ENCODE measurements at places on chromosomes 3 and 15. TPM values are rescaled to one million over a fixed set of nuclear protein-coding genes. Genes with fewer than 3 reads are reported as not detected.
A peak's percentile ranks its signal among the peaks of the same experiment; 100 is the strongest.

Gene CHRNA7
- total RNA-seq, result 0.84 TPM

Gene ATG7
- 22.2 TPM for total RNA-seq

Gene SCN11A
- 2.0 TPM for total RNA-seq

Gene IL17RE
- total RNA-seq, result 1.0 TPM

Gene CACNA1D
- total RNA-seq, result 2.0 TPM

Gene C3orf49
- total RNA-seq, result not detected

Gene RLBP1
- total RNA-seq, result not detected

Gene ARNT2
- total RNA-seq, result 4.9 TPM

Gene BLM
- 4.7 TPM for total RNA-seq

Gene CTXN2
- not detected for total RNA-seq

Gene SYNPR
- total RNA-seq, result 0.04 TPM

Gene ARGFX
- total RNA-seq, result not detected

Gene ARHGAP11A
- total RNA-seq, result 10.7 TPM

DNA sequence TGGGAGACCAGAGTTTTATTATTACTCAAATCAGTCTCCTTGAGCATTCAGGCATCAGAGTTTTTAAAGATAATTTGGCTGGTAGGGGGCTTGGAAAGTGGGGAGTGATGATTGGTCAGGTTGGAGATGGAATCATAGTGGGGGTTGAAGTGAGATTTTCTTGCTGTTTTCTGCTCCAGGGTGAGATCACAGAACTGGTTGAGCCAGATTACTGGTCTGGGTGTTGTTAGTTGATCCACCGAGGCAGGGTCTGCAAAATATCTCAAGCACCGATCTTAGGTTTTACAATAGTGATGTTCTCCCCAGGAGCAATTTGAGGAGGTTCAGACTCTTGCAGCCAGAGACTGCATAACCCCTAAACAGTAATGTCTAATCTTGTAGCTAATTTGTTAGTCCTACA lies 141.0 kb downstream of the OTOL1 start:
- no peak for DNase-seq

DNA sequence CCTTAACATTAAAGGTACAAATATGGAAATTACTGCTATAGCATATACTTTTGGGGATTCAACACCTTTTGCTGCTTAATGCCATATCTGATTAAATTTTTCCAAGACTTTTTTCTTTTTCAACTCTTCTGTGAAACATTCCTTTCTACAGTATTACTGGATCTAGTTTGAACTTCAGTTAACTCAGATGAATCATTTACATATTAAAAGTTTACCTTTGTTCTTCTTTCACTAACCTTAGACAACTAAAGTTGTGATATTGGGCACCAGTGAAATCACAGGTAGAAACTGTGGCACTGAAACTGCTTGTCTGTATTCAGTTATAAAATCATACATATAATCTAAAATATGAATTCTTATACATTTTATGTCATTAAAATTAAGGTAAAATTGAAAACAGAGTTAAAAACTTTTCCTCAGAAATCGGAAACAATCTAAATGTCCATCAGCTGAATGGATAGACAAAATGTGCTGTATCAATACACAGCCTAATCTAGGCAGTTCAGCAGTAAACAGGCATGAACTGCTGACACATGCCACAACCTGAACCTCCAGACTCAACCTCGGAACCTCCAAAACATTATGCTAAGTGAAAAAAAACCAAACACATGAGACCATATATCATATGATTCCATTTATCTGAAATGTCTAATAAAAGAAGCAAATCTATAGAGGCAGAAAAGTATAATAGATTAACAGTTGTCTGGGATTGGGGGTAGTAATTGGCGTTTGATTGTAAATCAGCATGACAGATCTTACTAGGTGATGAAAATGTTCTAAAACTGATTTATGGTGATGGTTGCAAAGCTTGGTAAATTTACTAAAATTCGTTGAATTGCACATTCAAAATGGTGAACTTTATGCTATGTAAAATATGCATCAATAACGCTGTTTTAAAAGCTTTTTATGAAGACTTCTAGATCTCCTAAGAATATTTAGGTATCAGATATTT lies 50.0 kb downstream of the PPARG start:
- DNase-seq, result no peak

GRCh38 chr3:81643721-81644120 lies 117.7 kb downstream of the GBE1 start:
- DNase-seq, result peak; percentile 34

GRCh38 chr3:46953234-46954010 lies 23.1 kb downstream of the CCDC12 start:
- peak; percentile 24 for DNase-seq

GRCh38 chr3:40876009-40876408 lies 323.3 kb upstream of the CTNNB1 start:
- no peak for DNase-seq

GRCh38 chr3:9966841-9967240 lies 14.6 kb upstream of the PRRT3 start:
- DNase-seq, result no peak

DNA sequence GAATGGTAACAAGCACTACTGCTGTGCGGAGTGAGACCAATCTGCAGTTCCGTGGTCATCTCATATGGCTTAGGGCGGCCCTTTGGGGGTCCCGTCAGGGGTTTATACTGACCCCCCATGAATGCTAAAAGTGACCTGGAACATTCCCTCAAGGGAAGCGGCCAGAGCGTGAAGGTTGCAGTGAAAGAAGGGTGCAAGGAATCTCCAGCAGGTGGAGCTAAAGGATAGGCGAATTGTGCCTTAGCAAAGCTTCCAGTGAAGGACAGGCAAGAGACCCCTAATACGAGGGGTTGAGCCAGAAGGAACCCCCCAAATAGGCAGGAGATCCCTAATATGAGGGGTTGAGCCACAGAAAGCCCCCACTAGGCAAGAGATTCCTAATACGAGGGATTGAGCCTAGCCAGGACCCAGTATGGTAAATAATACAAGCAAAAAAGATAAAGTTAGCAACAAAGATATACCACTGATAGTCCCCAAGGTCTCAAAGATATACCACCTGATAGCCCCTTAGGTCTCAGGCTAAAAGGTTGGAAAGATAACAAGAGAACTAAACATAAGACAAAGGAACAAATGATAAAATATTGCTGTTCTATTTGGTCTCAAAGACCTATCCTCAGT lies 32.8 kb downstream of the ZNF589 start:
- DNase-seq, result peak; percentile 68

GRCh38 chr15:68640791-68641331 lies 62.1 kb downstream of the CORO2B start:
- no peak for DNase-seq

GRCh38 chr15:77387365-77388105 lies 32.4 kb downstream of the PEAK1 start:
- peak; percentile 22 for DNase-seq

DNA sequence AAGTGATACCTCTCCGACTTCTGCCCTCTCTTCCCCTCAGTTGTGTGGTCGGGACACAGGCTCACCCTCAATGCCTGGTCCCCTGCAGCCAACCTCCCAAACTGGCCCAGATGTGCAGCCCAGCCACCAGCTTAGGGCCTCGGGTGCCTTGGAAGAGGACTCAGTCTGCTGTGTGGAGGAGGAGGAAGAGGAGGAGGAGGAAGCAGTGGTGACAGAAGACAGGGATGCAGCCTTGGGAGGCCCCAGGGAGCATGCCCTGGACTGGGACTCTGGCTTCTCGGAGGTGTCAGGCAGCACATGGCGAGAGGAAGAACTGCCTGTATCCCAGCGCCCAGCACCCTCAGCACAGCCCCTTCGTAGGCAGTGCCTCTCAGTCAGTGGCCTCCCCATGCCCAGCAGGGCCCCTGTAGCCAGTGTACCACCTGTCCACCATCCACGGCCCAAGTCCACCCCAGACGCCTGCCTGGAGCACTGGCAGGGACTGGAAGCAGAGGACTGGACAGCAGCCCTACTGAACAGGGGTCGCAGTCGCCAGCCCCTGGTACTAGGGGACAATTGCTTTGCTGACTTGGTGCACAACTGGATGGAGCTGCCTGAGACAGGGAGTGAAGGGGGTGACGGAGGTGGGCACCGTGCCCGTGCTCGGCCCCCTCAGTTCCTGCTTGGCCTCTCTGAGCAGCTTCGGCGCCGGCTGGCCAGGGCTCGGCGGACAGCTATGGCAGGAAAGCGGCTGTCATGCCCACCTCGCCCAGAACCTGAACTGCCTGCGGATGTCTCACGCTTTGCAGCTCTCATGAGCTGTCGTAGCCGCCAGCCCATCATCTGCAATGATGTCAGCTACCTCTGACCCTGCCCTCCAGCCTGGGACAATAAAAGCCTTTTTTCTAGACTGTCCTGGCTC lies 1.3 kb downstream of the INKA1 start:
- peak; percentile 39 for DNase-seq

- DNase-seq, result no peak
Observed at GRCh38 chr3:155912579-155913190, 42.2 kb downstream of the GMPS start.

GRCh38 chr15:69916169-69916785 lies 181.4 kb downstream of the TLE3 start:
- no peak for DNase-seq

DNA sequence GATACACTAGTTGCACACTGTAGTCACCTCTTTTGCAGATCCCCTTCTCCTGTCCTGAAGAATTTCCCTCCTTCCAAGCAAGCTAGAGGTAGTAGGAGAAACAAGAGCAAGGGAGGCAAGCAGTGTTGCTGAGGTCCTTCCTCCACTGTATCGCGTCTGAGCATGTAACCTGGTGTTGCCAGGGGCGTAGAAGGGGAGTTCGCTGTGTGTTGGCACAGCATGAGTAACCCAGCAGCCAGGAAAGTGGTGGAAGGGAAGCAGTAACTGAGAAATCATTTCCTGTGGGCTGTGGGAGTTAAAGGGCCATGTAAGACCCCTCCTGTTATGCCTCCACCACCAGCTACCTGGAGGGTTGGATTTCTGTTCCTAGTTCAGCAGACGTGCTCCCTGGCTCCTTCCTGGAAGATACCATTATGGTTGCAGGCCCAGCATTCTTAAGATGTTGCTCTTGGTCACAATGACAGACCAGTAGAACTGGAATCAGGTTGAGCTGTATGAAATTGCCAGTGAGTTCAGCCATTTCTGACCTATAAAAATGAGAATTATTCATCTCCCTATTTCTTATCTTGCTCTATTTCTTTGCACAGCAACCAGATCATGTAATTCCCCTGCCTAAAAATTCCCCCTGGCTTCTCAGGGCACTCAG lies 215.3 kb upstream of the TOPAZ1 start:
- DNase-seq, result no peak

DNA sequence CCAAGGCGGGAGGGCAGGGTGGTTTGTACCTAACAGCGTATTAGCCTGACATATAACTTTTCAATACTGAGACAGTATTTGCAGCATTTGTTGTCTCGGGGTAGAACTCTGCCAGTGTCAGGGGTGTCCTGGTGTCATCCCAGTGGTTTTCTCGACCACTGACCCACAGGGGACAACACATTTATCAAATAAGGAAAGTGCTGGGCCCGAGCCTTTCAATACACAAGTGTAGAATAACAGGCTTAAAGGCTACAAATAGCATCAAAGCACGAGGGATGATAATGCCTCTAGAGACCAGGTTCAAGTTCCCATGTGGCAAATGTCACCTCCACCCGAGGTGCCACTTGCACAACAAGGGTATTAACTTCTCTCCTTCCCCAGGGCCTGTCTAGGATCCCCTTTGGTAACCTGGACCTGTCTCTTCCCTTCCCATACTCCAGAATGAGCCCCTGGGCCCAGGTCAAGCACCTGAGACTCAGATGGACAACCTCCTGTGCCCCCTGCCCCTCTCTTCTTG lies 9.5 kb upstream of the SLC6A6 start:
- no peak for DNase-seq

GRCh38 chr3:107956991-107957900 lies 133.6 kb downstream of the CD47 start:
- peak; percentile 99 for DNase-seq

DNA sequence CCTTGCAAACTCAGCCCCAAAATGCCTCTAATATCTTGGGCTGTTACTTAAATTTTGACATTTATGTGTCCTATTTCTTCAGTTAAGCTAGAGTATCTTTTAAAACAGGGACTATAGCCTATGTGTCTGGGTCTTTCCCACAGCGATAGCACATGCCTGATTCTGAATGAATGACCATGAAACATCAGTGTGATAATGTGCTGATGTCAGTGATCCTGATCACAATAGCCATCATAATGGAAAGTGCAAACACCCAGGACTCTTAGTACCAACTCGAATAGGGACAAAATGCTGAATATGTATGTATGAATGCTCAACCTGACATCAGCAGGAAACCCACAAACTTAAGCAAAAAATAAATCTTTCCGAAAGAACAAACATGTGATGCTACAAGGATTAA lies 537.4 kb downstream of the IGSF11 start:
- DNase-seq, result no peak

- no peak for DNase-seq
Observed at GRCh38 chr3:178238179-178238578, 298.1 kb upstream of the KCNMB2 start.

- no peak for DNase-seq
Observed at GRCh38 chr15:45747426-45747825, 112.6 kb downstream of the SQOR start.

GRCh38 chr3:159861369-159861987 lies 127.2 kb upstream of the IL12A start:
- no peak for DNase-seq

- DNase-seq, result no peak
Observed at GRCh38 chr3:193782747-193783146, 189.7 kb downstream of the OPA1 start.

- no peak for DNase-seq
Observed at GRCh38 chr15:34653992-34654391, 70.5 kb upstream of the GOLGA8B start.
